ENCODE measurements at places on chromosomes 4 and X. TPM values are rescaled to one million over a fixed set of nuclear protein-coding genes. Genes with fewer than 3 reads are reported as not detected.

DNA sequence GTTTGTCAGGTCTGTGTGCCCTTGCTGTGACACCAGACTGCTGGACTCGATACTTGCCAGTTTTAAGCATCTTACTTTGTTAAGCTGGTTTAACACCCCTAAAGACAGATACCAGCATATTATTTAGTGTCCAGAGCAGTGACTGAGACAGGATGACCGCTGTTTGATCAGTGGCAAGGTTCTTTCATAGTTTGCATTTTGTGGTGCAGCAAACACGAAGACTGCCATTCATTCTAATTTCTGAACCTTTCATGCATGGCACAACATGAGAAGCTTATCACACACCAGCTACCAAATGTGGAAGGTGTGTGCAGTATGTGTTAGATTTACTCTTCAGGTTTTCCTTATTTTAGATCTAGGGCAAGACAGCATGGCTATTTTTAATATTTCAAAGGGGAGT is 28.2 kb downstream of the JADE1 start:
- DNase-seq = no peak

The NR0B1 gene
- not detected for total RNA-seq

DNA sequence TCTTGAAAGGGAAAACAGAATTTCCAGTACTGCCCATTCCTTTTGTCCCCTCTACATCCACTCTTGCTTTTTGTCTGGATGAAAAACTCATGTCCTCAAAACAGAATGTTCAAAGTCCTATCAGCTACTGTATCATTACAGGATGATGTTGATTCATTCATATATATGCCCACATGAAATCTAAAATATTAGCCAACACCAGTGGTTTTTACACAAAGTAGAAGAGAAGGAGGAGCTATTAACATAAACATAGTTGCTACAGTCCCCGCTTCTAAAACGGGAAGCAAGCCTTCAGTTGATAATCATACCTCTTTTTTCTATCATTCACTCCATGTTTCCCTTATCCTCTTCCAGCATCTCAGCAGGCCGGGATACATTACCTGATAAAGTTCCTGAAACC is 7.7 kb upstream of the THOC2 start:
- no peak for DNase-seq

The EXOC1L gene
- not detected for total RNA-seq

The KIT gene
- total RNA-seq = not detected

The BTC gene
- total RNA-seq = 0.32 TPM

GRCh38 chr4:10731690-10732089 is 47.1 kb upstream of the CLNK start:
- no peak for DNase-seq

DNA sequence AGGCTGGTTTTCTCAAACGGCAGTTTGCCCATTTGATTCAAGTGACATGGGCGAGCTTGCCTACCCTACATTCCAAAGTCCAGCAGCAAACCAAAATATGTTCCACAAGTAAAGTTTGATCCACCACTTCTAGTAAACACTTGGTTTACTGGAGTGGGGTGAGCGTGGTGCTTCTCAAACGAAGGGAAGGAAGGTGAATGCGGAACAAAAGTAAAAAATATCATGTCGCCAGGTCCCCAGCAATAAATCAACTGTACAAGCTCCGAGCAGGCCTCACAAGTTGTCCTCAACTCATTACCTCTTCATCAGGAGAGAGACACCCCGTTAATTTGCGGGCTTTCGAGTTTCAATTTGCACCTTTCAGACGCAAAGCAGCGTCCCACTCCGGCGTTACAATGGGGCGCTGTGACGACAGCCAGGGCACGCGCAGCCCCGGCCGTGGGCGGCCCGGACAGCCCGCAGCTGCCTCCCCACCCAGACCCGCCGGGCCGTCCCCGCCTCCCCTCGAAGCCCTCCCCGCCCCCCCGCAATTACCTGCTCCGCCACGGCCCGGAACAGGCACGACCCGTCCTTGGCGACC is 1.0 kb downstream of the OTUD4 start:
- peak; percentile 57 for DNase-seq

DNA sequence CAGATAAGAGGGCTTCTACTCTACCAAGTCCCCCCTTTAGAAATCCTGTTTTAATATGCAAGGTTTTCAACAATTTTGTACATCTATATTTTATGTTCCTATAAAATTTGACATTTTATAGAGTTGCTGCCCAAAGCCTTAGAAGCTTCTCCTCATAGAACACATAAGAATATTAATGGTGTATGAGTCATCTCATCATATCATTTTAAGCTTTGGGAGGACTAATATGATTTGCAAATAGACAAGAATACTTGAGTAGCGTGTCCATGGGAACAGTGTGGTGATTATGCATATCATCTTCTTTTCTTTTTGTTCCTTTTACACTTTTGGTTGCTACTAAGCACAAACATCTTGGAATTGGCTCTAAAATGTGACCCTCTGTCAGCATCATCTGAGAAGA is 56.7 kb upstream of the HUWE1 start:
- no peak for DNase-seq

Data from LHCN-M2 (cell line).